ENCODE measurements at places on chromosomes 1 and 21.

- DNase-seq, result peak; percentile 85
Measured at GRCh38 chr1:84365225-84366221, 32.8 kb upstream of the DNASE2B start.

GRCh38 chr1:207049974-207050391 lies 1.0 kb downstream of the YOD1 start:
- peak; percentile 68 for DNase-seq

GRCh38 chr1:172928412-172928811 lies 122.3 kb downstream of the TNFSF18 start:
- no peak for DNase-seq

DNA sequence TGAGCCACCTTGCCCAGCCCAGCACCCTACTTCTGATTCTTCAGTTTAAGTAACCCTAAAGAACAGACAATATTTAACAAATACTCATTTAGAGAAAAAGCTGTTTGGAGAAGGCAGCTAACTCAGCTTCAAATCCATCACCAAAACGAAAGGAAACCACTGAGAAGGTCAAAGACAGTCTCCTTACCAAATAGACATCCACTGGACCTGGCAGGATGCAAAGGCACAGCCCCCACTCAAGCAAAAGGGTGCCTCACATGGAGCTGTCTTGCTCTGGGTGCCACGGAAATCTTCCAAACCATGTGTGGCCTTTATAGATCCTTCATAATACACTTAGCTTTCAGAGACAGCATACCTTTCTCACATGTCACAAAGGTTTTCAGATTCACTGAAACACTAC lies 165.5 kb downstream of the RERE start:
- no peak for DNase-seq

- no peak for DNase-seq
Measured at GRCh38 chr1:95554408-95554807, 320.4 kb downstream of the RWDD3 start.

GRCh38 chr1:97827887-97828286 lies 92.9 kb downstream of the DPYD start:
- DNase-seq, result no peak

DNA sequence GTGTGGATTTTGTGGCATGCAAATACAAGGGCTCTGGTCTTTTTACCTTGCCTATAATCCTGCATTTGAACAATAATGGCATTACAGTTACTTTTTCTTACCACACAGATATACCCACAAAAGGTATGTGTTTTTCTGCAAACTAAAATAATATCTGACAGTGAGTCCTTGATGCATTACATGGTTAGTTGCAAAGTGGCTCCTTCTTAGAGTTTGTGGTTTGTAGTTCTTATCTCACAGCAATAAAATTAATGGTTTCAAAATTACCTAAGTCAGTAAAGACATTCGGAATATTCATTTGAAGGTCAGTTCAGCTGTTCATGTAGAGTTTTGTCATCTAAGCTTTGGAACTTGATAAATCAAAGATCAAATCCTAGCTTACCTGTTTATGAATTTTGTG lies 43.5 kb downstream of the SNX7 start:
- DNase-seq, result no peak

DNA sequence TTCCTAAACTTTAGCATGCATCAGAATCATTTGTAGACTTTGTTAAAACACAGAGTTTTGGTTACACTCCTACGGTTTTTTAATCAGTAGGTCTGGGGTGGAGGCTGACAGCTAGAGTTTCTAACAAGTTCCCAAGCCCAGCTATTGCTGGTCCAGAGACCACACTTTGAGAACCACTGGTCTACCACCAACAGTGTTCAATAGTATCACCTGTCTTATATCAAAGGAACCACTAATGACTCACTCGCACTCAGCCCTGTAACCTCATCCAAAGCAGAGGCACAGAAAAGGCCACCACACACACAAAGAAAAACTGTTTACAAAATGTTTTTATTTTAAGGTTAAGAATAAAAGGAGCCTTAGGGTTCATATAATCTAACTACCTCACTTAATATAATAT lies 68.7 kb downstream of the HIVEP3 start:
- peak; percentile 91 for DNase-seq

GRCh38 chr1:183185941-183186490 lies at the start of gene LAMC2:
Gene LAMC2, plus strand, starts transcription at chr1:183186264. Its CDS starts 89 bp downstream, at chr1:183186353.
- peak; percentile 97 for DNase-seq

DNA sequence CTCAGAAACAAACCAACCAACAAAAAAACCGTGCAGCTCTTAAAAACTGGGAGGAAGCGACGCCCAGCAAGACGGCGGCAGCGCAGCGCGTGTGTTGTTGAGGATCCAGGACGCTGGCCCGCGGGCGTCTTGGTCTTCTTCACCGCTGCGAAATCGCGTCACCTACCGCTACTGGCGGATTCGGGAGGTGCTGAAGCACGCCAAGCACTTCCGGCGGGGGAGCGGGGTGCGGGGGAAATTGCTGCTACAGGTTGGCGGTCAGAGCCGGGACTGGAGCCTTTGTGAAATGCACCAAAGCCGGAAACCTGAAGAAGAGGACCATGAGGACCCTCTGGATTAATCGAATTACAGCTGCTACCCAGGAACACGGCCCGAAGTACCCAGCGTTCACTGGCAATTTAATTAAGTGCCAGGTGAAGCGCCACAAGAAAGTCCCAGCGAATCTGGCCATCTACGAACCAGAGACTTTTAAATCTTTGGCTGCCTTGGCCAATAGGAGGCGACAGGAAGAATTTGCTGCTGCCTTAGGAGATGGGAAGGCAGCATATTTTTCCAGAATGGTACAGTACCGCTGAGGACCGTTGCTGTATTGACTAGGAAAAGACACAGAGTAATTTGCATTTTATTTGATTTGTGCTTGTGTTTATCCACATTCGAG lies 11.9 kb upstream of the RIPPLY3 start:
- DNase-seq, result no peak

- peak; percentile 70 for DNase-seq
Measured at GRCh38 chr1:23745515-23745914, 2.2 kb downstream of the ELOA start.

- DNase-seq, result no peak
Measured at GRCh38 chr1:241592273-241592958, 47.8 kb downstream of the CHML start.

DNA sequence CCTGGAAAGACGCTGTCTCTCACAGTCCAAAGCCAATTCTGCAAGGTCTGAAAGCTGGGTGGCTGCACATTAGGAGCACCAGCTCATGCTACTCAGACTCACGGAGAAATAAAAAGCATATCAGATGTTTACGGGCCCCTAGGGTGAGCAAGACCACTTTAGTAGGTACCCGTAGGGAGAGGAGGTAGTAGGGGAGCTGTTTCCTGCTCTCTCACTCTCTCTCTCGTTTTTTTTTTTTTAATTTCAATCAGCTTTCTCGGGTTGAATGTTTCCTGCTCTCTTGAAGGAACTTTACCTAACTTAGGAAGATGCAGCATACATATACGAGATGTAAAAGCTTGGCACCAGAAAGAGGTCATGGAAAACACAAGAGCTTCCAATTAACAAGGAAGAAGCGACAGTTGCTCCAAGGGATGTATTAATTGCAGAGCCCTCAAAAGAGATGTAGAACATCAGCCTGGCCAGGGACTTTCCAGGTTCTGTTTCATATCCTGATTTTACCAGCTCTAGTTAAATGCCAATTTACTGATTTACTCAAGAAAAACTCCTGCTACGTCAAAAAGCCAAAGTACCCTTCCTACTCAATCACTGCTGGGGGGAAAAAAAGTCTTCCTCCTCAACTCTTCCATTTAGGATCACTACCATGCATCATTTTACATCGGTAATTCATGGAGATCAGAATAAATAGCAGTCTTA lies 3.1 kb downstream of the LORICRIN start:
- DNase-seq, result no peak

- DNase-seq, result no peak
Measured at GRCh38 chr1:9028921-9029705, 2.9 kb upstream of the SLC2A7 start.

DNA sequence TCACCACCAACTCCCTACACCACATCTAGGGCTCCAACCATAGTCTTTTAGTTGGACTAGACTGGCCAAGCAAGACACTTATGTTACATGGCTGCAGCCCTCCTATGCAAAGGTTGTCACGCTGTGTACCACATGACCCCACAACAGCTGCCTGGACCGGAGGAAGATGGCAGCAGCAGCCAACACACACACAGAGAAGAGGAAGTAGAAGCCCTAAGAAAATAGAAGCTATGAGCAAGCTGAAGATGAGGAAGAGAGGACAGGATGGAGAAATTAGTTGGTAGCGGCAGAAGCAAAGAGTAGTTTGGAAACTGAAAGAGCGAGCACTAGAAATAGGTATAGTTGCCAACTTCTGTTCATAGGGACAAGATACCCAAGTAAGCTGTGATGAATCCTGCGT lies 60.8 kb upstream of the RALGPS2 start:
- no peak for DNase-seq

DNA sequence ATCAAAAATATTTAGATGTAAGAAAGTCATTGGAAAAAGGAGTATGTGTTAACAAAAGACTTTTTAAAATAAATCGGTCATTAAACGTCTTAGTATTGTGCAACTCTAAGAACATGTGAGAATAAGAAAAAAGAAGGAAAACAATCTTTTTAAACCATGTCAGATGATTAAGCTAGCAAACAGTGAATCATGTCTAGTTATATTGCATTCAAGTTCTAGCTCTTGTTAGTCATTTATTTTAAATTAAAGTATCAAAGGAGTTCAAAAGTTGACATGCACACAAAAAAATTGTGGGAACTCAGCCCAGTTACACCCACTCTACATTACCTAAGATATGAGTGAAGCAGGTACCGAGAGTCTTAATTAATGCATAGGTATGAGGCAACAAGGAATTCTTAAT lies 9.8 kb downstream of the FRRS1 start:
- no peak for DNase-seq

Measured in SW480 (cell line).